ENCODE measurements at places on chromosomes 6 and 20.

DNA sequence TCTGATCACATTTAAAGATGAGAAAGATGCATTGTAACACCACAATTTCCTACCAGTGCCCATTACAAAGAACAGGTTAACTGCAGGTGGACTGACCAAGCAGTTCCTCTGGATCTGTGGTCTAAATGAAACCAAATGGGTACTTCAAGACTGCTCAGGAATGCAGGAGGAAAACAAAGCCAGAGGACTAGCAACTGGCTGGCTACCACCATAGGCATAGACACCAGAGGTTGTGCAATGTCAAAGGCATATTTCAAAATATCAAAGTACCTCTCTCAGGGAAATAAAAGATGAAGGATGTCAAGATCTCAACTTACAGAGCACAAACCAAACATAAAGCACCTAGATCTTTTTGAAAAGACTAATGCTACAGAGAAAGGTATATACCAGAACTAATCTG lies 65.5 kb downstream of the GMDS start:
- no peak for DNase-seq

DNA sequence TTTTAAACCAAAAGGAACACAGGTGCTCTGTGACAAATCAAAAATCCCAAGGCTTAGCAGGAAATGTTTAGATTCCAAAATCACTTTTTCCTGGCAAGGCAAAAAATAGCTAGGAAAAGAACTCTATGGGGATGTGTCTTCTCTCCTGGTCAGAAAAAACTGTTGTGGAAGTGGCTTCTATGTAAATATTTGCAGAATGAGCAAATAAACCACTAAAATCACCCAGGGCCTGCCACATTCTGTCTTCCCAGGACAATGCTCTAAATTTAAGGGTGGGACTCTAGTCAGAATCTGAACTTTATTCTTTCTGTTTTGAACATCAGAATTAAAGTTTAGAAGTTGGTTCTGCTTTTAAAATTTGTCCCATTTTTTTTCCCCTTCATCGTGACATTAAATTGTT lies 29.3 kb downstream of the GCM1 start:
- DNase-seq, result no peak

- no peak for DNase-seq
These were observed 11.9 kb downstream of the XKR7 start for GRCh38 chr20:31979713-31980426.

GRCh38 chr6:85396159-85396808 lies 53.6 kb upstream of the NT5E start:
- no peak for DNase-seq

DNA sequence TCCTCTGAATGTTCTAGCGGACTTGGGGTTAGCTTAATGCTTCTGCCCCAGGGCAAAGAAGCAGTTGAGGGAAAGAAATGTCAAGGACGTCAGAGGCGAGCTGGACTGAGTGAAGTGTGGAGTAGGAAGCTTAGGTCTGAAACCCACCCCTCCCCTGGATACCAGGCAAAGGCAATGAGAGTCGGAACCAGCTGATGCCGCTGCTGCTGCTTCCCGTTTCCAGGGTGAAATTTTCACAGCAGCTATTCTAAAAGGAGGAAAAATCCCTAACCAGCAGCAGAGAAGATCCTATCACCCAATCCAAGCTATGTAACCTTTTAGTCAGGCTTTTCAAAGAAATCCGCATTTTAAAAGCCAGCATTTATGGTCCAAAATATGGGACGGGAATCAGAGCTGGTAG lies 564.3 kb downstream of the LMBRD1 start:
- DNase-seq, result no peak

- no peak for DNase-seq
These were observed 28.6 kb upstream of the LAMP5 start for GRCh38 chr20:9485614-9486340.

GRCh38 chr6:154578004-154578559 lies 67.6 kb upstream of the CNKSR3 start:
- no peak for DNase-seq

GRCh38 chr6:165910184-165910966 lies 247.3 kb upstream of the PDE10A start:
- DNase-seq, result no peak

GRCh38 chr6:142406131-142406530 lies 104.3 kb downstream of the ADGRG6 start:
- no peak for DNase-seq

- DNase-seq, result peak; percentile 36
These were observed 12.4 kb upstream of the CSNK2A1 start for GRCh38 chr20:555976-556385.

GRCh38 chr6:37618916-37619590 lies 78.6 kb downstream of the MDGA1 start:
- no peak for DNase-seq

DNA sequence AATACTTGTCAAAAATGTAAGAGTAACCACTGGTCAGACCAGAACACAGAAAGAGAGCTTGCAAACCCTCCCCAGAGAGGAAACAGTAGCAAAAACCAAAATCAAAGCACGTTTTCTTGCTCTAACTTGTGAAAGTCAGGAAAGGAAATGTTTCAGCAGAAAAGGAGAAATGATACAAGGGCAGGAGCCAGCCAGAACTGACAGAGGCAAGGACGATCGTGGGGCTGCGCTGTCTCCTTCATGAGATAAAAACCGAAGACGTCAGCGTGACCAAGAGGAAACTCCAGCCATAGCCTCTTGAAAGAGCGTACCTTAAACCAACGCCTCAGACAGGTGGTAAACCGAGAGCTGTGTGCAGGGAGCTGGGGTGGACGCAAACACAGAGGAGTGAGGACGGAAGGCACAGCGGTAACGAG lies 27.5 kb downstream of the LAMA5 start:
- DNase-seq, result no peak

DNA sequence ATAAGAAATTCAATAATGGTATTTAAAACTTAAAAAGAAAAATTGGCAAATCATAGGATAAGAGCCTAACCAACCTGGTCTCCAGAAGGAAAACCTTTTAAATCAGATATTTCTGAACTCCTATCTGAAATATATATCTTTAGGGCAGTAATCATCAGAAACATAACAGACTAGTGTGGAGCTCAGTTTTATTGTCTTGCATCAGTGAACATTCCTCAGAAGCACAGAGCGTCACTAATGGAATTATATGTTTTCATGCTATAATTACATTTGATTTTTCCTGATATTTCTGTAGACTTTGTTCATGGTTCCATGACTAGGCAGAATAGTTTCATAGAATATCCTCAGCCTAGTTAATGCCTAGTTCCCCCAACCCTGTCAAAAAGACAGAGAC lies 262.2 kb downstream of the EYA4 start:
- no peak for DNase-seq

DNA sequence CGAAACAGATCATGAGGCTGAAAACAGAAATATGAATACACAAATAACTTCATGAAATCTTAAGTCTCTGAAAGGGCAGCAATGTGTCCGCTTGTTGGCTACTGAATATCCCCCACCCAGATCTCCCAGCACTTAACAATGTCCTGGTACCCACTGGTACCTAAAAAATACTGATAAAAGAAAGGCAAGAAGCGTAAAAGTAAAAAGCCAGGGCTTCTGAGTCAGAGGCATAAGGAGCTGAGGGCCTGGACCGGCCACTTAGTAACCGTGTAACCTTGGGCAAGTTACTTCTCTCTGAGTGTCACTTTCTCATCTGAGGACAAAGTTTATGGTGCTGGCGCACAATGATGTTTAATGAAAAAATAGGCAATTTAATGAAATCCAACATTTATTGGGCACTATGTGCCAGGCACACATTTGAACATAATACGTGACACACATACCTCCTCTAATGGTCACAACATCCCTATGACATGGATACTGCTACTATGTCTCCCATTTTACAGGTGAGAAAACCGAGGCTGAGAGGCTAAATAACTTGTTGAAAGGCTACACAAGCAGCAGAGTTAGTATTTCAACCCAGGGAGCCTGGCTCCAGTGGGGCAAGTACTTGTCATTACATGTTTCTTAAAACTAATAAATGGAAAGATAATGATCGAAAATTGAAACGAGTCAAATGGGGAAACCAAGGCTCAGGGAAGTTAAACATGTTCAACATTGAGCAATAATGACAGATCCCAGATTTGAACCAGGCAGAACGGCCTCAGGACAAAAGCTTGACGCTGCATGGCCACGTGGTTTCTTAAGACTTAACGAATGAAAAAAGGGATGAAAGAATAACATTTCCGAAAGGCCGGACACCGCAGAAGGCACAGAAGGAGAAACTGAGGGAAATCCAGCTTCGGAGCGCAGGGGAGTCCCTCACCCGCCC lies 828 bp downstream of the TP53RK start:
- DNase-seq, result no peak

- DNase-seq, result no peak
These were observed 19.3 kb downstream of the RIPOR2 start for GRCh38 chr6:24916496-24916895.

DNA sequence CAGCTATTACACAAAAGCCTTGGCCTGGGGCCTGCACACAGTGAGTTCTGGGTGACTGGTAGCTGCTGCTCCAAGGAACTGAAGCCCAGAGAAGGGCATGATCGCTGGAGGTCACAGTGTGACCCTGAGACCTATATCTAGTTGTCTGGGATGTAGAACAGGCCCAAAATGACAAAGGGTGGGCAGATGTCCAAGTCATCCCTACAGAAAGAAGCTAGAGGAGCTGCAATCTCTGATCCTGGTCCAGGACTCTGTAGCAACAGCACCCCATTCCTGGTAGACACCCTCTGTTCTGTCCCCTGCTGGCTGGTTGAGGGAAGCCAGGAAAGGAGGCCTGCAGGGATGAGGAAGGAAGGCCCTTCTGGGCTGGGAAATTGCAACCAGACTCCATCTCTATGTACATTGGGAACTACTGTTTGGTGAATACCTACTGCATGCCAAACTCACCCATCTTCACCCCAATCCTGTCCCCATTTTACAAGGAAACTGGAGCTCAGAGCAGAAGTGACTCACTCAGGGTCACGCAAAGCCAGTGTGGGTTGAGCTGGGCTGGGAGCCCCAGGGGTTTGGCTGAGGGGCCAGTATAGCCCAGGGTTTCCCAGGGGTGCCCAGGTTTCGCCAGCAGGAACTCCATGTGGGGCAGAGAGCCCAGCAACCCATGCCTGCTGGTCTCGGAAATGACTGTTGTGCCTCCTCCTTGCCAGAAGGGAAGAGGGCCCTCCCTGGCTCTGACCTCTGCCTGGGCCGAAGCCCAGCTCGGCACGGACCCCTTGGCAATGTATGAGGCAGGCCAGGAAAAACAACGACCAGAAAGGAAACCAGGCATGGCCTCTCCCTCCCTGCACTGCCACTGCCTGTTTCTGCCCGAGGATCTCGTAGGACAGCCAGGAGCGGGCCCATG lies 44.9 kb upstream of the TLDC2 start:
- no peak for DNase-seq

Data from left colon (tissue), 2 donors.